ENCODE measurements at places on chromosomes 2 and 18.

DNA sequence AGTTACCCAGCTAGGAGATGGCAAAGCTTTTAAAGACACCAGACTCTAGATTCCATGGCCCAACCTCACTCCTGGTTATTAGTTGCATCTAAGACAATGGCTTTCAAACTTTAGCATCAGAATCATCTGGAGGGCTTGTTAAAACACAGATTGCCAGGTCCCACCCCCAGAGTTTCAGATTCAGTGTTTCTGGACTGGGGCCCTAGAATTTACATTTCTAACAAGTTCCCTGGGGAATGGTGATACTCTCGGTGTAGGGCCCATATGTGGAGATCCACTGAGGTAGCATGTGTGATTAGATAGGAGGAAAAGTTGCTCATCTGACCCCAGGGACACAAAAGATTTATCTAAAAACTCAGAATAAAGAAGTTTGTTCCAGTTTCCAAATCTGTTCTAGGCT lies 14.5 kb upstream of the TTR start:
- DNase-seq, result no peak

- no peak for DNase-seq
Observed at GRCh38 chr2:231200805-231201474, 2.5 kb downstream of the ARMC9 start.

- DNase-seq, result peak; percentile 94
Observed at GRCh38 chr18:62437235-62438017, 85.4 kb upstream of the ZCCHC2 start.

DNA sequence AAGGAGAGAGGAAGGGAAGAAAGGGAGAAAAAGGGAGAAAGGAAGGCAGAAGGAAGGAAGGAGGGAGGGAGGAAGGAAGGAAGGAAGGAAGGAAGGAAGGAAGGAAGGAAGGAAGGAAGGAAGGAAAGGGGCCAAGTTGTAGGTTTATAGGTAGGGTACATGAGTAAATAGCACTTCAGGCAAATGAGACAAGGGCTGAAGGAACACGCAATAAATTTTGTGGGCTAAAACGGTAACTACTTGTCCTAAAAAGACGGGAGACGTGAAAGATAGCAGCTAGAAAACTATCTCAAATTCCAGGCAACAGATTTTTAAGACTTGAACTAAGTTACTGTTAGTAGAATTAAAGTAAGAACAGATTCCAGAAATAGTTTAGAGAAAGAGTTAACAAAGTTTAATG lies 129.3 kb upstream of the XIRP2 start:
- no peak for DNase-seq

DNA sequence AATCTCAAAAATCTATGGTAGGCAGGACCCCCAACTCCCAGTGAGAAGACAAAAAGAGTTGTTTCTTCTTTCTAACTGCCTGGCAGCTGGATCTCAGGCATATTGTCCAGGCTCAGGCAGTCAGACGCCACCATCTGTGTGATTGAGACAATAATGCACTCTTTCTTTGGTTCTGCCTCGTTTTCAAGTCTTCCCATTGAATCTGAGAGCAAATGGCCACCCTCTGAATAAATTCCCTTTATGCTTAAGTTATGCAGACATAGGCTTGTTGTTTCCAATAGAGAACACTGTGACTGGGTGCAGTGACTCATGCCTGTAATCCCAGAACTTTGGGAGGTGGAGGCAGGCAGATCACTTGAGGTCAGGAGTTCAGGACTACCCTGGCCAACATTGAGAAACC lies 15.3 kb upstream of the CD207 start:
- DNase-seq, result no peak

DNA sequence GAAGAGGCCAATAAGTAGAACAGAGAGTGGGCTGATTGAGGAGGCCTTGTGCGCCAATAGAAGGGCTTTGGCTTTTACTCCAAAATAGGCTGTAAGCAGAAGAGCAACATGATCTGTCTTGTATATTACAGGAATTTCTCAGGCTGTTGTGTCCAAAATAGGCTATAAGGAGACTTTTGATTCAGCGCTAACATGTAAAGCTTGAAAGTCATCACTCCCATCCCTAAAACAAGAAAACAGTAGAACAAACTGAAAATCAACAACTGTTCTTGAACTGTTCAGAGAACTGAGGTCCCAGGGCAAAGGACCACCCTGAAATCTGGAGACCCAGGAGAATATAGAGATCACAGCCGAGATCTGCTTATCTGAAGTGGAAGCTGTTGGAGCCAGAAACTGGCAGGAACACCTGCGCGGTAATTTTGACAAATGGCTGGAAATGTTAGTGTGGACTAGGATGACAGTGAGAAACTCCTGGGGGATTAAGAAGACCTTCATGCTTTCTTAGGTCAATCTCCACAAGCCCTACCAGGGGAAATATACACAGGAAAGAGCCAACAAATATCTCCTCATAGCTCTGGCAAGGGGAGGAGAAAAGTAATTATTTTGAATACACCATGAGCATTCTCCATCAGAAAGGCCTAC lies 258.6 kb downstream of the RBM43 start:
- no peak for DNase-seq

DNA sequence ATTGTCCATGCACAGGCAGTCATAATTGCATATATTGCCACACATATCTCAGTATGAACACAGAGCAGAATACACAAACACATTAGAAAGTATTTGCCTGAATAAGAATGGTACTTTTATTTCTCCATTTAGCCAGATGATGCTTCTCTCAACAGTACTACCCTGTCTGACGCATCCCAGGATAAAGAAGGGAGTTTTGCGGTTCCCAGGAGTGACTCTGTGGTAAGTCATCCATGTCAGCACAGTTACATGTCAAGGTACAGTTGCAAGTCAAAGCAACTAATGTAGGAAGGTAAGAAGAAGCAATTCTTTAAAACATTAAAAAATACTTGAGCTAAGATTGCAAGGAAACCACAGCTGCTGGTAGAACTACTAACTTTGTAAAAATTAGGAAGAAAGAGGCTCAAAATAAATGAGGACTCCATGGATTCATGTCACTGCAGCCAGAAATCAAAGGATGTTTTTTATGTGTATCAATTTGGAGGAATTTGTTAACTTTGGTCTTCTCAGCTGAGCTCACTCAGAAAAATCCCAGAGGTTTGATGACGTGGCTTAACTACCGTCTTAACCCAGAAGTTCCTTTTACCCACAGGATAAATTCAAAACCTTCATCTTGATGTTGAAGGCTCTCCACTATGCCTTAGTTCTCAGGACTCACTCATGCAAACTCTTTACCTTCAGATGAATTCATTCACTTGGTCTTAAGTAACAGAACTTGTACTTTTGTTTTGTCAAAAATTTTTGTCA lies 130.3 kb downstream of the ARHGAP28 start:
- DNase-seq, result no peak

GRCh38 chr2:191710411-191710900 lies 32.5 kb downstream of the NABP1 start:
- no peak for DNase-seq
